Stimulated activated CD4-positive, alpha-beta T cell treated with anti-CD3 and anti-CD28 coated beads, Interleukin-12 subunit alpha, Interleukin-12 subunit beta, amount 100 ng/mL, for 4 hours (primary cell): ENCODE measurements at places on chromosomes 12 and 14.
A peak's percentile ranks its signal among the peaks of the same experiment; 100 is the strongest.

DNA sequence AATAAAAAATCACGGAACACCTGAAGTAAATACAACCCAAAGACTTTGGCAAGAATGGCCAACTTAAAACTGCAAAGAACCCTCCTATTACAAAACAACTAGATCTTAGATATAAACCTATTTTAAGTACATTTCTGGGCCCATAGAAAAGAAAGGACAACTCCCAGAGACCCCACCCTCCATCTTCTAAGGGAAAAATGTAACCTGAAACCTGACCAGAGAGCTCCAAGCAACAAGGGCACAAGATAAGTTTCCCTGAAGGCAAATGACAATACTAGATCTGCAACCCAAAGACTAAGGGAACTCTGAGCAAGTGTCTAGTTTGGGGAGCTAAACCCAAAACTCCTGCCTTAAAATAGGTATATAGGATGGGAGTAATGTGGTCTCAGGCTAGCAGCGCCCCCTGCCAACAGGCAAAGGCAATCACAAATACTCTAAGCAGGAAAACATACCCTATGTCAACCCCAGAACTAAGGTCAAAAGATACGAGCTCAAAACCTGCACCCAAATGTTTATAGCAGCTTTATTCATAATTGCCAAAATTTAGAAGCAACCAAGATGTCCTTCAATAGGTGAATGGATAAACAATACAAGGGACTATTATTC is 218.9 kb downstream of the ITPR2 start:
- peak; percentile 1 for DNase-seq

GRCh38 chr14:60184905-60185555 is 19.8 kb upstream of the DHRS7 start:
- no peak for DNase-seq

- no peak for DNase-seq
These were observed 106.4 kb upstream of the SYT10 start for GRCh38 chr12:33546004-33546403.

GRCh38 chr12:126797525-126797924 is 1469.4 kb upstream of the TMEM132C start:
- no peak for DNase-seq

- no peak for DNase-seq
These were observed 342 bp downstream of the DICER1 start for GRCh38 chr14:95157048-95157326.

DNA sequence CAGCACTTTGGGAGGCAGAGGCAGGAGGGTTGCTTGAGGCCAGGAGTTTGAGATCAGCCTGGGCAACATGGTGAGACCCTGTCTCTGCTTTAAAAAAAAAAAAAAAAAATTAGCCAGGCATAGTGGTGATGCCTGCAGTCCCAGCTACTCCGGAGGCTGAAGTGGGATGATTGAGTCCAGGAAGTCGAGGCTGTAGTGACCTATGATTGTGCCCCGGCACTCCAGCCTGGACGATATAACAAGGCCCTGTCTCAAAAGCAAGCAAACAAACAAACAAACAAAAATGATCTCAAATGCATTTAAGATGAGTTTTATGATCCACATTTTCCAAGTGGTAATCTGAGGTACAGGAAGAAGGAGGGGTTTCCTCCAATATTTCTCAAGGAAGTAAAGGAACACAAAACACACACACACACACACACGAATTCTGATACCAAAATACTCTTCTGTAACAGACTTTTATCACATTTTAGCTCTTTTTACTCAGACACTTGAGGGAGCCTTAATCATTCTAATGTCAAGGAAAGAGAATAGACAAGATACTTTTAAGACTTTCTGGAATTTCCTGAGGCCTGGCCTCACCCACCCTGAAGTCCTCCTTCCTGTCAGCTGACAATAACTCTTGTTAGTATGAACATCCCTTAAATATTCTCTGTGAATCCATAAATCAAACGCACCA is 44.4 kb upstream of the CERS5 start:
- DNase-seq, result no peak

DNA sequence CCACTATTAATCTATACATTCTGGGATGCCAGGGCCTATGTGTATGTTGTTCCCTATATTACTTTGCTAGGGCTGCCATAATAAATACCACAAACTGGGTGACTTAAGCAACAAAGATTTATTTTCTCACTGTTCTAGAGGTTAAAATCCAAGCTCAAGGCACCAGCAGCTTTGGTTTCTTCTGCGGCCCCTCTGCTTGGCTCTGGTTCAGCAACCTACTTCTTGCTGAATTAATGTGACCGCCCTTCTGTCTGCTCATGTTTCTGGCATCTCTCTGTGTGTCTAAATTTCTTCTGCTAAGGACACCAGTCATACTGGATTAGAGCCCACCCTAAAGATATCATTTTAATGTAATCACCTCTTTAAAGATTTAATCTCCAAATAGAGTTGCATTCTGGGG is 84.7 kb downstream of the ZNF664 start:
- no peak for DNase-seq

DNA sequence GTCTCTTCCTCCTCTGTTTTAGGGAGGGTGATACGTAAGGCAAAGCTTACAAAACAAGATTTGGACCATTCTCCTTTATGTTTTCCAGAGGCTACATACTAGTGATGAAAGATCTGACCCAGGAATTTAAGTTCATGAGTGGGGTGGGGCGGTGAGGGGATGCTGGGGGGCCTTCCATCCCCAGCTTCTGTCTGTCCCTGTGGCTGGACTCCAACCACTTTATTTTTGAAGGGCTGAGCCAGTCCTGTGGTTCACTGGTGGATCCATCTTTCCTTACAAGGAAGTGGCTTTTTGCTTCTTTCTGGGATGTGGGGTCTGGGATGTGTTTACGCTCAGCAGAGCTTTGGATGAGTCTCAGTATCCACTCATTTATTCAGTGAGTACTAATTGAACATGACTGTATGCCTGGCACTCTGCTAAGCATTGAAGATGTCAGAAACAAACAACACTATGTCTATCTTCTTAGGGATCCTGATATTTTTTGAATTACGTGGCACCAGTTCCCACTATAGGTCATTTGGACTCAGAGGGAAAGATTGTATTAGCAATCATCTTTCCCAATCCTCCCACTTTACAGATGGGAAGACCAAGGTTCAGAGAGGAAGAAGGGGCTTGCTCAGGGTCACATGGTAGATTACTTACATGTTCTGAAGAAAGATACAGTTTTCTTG is 291.8 kb upstream of the TBX3 start:
- DNase-seq, result no peak

- DNase-seq, result no peak
These were observed 7.1 kb downstream of the BCL11B start for GRCh38 chr14:99264691-99265450.

DNA sequence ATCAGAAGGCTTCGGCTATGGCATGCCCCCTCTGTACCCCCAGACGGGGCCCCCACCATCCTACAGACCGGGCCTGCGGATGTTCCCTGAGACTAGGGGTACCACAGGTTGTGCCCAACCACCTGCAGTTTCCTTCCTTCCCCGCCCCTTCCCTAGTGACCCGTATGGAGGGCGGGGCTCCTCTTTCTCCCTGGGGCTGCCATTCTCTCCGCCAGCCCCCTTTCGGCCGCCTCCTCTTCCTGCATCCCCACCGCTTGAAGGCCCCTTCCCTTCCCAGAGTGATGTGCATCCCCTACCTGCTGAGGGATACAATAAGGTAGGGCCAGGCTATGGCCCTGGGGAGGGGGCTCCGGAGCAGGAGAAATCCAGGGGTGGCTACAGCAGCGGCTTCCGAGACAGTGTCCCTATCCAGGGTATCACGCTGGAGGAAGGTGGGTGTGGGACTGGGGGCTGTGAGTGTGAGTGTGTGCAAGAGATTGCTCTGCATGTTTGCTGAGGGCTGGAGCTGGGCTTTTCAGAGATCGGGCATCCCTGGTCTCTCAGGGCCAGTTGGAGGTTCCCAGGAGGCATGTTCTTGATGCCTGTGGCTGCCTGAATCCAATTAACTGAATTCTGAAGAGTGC is 8.6 kb downstream of the NFATC4 start:
- no peak for DNase-seq

DNA sequence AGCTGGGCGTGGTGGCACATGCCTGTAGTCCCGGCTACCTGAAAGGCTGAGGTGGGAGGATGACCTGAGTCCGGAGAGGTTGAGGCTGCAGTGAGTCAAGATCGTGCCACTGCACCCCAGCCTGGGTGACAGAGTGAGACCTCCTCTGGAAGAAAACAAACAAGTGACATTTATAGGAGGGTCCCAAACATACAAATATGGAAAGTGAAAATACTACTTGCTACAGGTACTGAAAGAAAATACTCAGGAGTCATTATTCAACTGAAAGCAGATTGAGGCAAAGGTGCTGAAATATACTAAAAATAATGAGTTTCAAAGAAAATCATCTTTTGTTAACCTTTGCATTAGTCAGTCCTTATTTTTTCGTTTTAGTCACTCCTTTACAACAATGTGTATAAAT is 53.5 kb downstream of the ETV6 start:
- no peak for DNase-seq

GRCh38 chr12:6367969-6368892 is 7.1 kb downstream of the SCNN1A start:
- no peak for DNase-seq

- no peak for DNase-seq
These were observed 32.7 kb downstream of the RTRAF start for GRCh38 chr14:52021957-52022600.

DNA sequence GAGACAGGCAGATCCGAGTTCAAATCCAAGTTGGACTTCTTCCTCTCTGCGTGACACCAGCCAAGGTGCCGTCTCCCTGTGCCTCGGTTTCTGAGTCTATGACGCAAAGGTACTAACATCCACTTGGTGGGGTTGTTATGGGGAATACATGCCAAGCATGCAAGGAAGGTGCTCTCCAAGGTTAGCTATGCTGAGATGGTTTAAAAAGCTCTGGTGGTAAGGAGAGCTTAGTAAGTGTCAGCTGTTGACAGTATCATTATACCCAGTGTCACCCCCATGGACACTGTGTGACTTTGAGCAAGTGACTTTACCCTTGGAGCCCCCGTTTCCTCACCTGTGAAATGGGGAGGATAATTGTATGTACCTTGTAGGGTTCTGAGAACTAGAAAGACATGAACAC is 22.2 kb downstream of the MMAB start:
- no peak for DNase-seq

- no peak for DNase-seq
These were observed 173.4 kb upstream of the KITLG start for GRCh38 chr12:88753707-88754106.

DNA sequence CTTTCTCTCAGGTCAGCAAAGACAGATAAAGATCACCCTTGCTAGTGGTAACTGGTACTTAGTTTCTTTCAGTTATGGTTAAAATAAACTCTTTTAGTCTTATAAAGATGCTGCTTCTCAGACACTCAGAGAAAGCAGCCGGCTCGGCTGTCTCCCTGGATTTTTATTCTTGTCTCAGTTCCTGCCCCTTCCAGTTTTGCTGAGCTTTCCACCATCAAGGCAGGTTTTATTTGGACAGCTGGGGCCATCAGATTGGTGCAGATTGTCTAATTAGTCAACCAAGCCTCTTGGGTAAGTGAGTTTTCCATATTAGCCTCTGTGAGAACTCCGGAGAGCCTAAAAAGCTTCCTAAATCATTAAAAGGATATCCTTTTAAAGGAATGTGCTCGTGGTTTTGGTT is 130.8 kb upstream of the BMP4 start:
- no peak for DNase-seq

- no peak for DNase-seq
These were observed 6.6 kb downstream of the CAPRIN2 start for GRCh38 chr12:30748147-30748546.

DNA sequence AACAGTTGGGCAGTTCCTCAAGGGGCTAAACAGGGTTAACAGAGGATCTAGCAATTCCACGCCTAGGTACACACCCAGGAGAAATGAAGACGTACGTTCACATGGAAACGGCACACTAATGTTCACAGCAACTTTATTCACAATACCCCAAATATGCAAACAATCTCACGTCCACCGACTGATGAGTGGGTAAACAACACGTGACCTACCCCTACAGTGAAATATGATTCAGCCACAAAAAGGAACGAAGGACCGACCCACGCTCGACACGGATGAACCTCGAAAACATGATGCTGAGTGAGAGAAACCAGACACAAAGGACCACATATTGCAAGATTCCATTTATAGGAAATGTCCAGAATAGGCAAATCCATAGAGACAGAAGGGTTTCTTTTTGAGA is 112.7 kb downstream of the NCOR2 start:
- no peak for DNase-seq

DNA sequence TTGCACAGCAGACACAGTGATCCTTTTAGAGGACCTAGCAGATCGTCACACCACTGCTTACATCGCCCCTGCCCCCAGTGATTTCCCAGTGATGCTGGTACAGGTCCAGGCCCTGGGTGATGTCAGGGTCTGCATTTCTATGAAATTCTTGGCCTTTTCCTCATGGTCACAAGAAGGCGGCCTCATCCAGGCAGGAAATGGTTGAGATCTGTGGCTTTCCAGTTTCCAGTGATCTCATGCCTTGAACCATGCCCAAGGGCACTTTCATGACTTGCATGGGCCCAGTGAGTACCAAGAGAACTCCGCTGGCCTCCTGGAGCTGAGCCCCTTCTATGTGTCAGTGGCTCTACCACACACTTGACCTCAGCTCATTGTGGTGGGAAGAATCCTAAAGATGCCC is 41.9 kb upstream of the BDKRB2 start:
- DNase-seq, result no peak

GRCh38 chr12:55039395-55040354 is 19.9 kb downstream of the NEUROD4 start:
- DNase-seq, result no peak

- DNase-seq, result peak; percentile 18
These were observed 30.3 kb upstream of the IFNG start for GRCh38 chr12:68189821-68190242.

DNA sequence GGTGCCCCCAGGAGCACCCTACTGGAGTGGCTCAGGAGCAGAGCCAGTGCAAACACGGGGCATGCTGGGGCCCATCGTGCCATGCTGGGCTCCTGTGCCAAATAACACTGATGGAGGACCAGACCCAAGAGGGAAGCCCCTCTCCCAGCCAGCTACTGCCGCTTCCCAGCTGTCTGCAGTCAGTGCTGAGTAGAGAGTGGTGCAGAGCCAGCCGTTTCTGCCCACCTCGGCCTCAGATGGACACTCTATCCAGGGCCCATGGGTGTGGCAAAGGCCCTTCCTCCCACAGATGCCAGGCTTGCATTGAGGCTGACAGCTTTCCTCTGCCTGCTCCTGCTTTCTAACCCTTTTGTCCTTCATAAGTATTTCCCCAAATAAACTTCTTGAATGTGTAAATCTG is 13.2 kb downstream of the CLBA1 start:
- DNase-seq, result no peak

- DNase-seq, result no peak
These were observed 13.6 kb downstream of the ABCD2 start for GRCh38 chr12:39605996-39606395.
